ENCODE measurements at places on chromosomes 3 and 15.

DNA sequence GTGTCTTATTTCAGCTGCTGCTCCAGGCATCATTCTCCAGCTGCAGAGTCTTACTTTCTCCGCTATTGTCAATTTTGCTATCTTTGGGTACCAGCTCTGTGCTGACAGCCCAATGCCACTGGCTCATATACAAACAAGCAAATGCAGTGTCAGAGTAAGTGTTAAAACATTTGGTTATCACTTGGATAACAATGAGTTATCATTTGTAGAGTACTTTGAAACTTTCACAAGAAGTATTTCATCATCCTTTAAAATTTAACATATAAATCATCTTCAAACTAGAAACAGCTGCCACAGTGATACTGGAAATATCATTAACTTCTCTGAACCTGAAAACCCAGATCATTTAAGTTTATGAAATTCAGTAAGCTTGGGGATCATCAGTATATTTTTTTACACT, 13.8 kb downstream of the TSPAN3 start:
- no peak for DNase-seq

- no peak for DNase-seq
Observed at GRCh38 chr15:78129751-78130287, 1.4 kb downstream of the CIB2 start.

DNA sequence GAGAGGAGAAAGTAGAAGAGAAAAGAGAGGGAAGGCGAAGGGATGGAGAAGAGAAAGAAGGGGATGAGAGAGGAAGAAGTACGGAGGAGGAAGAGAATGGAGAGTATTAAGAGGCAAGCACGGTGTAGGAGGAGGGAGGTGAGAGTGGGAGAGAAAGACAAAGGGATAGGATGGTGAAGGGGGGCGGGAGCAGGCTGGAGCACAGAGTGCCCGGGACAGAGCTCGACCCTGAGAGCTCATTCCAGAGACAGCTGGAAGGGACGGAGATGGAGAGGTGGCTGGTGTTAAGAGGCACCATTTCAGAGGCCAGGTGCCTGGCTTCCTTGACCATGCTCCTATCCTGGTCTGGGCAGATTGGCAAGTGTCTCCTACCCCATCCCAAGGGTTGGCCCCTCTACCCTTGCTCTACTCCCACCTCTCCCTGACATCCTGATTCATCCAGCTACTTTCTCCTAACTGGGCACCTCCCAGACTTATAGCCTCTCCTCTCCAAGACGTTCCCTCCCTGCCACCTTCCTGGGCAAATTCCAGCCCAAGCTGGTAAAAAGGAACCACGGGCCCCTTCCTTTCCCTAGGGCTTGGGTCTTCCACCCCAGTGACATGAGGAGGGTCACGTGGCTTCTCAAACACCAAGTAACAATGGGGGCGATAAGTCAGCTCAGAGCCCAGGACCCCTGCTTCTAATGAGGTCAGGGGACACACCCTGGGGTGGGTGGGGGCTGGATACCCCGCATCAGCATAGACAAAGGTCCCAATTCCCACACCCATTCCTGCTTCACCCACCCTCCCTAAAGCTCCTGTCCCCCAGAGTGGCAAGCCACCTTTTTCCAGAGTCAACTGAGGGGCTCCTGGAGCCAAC, 1.1 kb downstream of the CLCN2 start:
- DNase-seq: no peak

DNA sequence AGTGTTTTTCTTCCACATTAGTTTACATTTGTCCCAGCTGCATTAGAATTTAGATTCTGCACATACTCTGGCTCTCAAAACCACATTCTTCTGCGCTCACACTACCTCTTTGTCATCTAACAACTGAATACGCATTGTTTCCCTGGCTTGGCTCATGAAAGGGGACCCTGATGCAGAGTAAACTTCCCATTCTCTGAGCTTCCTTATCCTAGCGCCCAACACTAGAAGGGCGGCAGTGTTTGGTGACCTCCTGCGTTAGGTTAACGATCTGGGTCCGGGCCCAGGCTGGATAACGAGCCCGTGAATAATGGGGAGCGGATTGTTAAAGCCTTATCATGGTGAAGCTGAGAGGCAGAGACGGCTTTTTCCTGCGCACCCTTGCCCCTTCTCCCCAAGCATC, 63.9 kb downstream of the ETV5 start:
- no peak for DNase-seq

GRCh38 chr15:74709011-74709410, 13.2 kb upstream of the EDC3 start:
- DNase-seq: no peak

DNA sequence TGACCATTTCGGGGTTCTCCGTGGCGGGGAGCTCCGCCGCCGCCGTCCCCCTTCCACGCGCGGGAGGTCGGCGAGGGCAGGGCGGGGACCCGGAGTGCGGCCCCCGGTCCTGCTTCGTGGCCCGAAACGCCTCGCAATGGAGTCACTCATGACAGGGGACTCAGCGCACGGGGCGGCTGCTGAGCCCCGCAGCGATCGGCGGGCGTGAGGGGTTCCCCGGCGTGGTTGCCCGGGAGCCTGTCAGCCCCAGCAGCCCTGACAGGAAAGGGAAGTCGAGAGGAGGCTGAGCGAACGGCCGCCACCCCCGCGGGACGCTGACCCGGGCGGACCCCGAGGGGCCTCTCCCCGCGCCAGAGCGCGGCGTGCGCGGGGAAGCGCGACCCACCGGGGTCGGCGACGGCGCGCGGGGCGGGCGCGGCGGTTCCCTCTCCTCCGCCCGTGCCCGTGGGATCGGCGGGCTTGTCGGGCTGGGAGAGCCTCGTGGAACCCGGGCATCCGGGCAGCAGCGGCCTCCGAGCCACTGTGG, 564 bp upstream of the PIGZ start:
- peak; percentile 82 for DNase-seq

DNA sequence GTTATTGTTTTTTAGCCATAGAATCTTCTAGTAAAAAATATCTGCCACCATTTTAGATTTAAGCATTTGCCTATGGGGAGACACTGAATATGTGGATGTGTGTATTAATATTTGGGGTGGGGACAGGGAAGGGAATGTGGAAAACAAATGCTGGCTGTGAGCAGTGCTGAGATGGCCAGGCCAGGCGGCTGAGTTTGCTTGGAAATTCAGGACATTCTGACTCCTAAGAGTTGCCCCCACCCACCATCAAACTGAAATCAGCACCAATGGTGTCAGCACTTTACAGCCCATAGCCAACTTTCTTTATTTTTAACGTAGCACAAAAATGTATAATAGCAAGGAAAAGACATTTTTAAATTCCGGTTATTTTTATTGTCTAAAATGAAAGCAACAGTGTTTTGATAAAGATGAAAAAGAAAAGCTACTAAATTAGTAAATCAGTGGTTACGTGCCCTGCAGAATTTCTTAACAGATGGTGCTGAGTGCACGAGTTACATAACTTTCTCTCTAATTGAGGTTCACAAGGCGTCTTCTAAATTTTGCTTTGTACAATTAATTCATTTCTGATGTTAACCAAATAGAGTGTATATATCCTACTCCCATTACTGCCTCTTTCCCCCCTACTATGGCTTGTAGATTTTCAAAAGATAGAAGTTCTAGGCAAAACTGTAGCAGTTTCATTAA, 34.0 kb downstream of the B3GALNT1 start:
- DNase-seq: no peak

- DNase-seq: no peak
Observed at GRCh38 chr3:13513051-13513912, 33.2 kb downstream of the HDAC11 start.

GRCh38 chr15:34796847-34797435, 1.6 kb upstream of the ACTC1 start:
- DNase-seq: peak; percentile 8

DNA sequence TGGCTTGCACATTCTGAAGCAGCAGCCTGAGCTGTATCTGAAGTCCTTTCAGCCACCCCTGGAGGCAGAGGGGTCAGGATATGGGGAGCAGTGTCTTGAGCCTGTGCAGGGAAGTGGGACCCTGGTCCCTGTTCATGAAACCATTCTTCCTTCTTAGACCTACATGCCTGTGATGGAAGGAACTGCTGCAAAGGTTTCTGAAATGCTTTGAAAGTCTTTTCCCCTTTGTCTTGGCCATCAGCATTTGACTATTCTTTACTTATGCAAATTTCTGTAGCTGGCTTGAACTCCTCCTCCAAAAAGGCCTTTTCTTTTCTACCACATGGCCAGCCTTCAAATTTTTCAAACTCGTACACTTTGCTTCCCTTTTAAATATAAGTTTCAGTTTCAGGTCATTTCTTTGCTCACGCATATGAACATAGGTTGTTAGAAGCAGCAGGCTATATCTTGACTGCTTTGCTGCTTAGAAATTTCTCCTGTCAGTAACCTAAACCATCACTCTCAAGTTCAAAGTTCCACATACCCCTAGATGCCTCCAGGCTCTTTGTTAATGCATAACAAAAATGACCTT, 62.3 kb downstream of the GALK2 start:
- DNase-seq: no peak

DNA sequence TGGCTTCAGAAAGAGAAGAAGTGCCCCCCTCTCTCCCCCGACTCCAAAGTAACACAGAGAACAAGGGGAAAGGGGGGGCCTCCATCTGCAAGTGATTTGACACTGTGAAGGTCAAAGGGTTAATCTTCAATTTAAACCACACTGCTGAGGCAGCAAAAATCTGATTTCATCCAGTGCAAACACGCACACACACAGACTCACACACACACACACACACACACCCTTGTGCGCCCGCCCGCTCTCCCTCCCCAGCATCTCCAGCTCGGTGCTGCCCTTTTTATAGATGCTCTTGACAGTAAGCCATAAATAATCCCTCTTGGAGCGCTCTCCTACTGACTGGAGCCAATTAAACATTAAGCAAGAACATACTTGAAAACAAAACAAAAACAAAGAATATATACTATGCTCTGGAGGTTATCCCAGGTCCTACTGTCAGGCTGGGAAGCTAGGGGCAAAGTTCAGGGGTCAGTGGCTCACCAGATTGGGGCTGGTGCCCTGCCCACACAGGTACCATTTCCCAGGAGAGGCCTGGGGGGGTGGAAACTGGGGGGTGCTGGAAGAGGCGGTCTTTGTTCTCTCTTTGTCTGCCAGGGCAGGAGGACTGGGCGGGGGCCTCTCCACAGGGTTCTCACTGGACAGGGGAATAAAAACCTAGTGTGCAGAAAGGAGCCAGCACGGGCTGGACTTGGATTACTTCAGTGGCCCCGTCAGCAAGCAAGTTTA, 16.3 kb downstream of the BMF start:
- DNase-seq: no peak

GRCh38 chr3:148229107-148229506, 468.6 kb upstream of the AGTR1 start:
- no peak for DNase-seq

GRCh38 chr3:127077068-127077467, 94.2 kb downstream of the PLXNA1 start:
- no peak for DNase-seq

- no peak for DNase-seq
Observed at GRCh38 chr3:43515970-43516635, 105.7 kb downstream of the ANO10 start.

DNA sequence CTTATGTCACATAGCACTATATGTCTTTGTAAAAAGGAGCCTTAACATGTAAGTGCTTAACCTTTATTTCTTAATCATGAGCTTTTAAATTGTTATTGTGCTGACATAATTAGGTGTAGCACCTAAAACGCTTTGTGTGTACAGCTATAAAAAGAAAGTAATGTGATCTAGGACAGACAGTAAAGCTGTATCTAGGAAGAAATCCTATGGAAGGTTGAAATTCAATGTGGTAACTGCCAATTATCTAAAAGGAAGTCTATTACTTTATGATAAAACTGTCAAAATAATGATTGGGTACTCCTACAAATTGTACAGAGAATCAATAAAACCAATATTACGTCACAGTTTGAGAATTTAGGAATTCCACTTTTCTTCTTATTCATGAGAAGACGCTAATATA, 87.9 kb downstream of the CDIN1 start:
- no peak for DNase-seq

GRCh38 chr3:31772272-31772671, 208.8 kb downstream of the OSBPL10 start:
- DNase-seq: no peak

DNA sequence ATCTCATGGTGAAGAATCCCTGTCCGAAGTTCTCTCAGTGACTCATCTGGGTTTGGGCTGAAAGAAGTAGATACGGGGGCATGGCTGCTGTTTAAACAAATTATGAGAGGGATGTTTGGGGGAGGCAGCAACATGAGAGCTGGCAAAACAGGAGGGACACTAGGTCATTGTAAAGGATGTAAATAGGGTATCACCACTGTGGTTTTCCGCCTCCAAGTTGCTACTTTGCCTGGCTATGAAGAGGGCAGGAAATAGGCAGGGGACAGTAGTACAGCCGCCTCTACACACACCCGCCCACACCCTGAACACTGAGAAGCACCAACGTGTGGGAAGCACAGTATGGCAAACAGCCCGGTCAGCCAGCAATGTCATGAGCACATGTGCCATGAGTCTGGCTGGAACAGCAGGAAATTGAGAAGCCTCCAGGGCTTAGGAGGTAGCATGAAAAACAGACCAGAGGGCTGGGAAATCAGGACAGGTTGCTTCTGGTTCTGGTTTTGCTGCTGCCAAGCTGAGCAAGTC, 17.1 kb downstream of the HEXA start:
- DNase-seq: no peak

- no peak for DNase-seq
Observed at GRCh38 chr3:192216067-192216466, 511.3 kb downstream of the FGF12 start.

GRCh38 chr3:30139283-30139682, 467.1 kb upstream of the TGFBR2 start:
- no peak for DNase-seq

DNA sequence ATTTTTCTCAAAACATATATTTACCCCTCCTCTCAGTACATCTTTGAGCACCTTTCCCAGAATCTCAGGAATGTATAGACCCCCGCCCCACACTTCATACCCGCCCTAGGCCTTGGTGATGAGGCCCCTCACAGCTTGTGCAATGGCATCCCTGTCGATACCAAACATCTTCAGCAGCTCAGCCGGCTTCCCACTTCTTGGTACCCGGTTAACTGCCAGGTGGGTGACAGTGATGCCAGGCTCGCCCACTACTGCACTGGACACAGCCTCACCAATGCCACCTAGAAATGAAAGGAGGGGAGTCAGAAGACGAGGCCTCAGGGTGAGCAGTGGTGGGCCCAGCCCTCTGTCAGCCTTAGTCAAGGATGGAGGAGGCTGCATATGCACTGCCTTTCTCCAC, 30.2 kb downstream of the TKT start:
- DNase-seq: no peak

DNA sequence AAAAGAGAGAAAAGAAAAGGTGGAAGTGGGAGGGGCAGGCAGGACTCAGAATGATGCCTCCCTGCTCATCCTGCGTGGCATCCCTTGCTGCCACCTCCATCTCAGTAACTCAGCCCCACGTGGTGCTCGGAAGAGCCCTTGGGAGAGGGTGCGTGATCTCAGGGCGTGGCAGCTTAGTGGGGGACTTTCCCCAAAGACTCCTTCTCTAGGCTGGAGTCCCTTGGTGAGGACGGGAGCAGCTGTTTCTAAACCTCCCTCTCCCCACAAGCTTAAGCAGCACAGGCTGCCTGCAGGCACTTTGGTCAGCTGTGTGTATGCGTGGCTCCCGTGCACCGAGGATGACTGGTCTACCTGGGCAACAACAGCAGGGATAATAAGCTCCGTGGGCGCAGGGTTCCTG, 7.4 kb upstream of the ANPEP start:
- no peak for DNase-seq

GRCh38 chr15:47678040-47678439, 39.3 kb upstream of the SEMA6D start:
- no peak for DNase-seq

GRCh38 chr15:65338823-65339222, 34.3 kb downstream of the RNU5B-1 start:
- DNase-seq: no peak

GRCh38 chr3:150830094-150830681, 67.2 kb upstream of the SIAH2 start:
- DNase-seq: peak; percentile 34
